ENCODE measurements at places on chromosomes 5 and 9. TPM values are rescaled to one million over a fixed set of nuclear protein-coding genes. Genes with fewer than 3 reads are reported as not detected.

The IL9 gene
- total RNA-seq = not detected

DNA sequence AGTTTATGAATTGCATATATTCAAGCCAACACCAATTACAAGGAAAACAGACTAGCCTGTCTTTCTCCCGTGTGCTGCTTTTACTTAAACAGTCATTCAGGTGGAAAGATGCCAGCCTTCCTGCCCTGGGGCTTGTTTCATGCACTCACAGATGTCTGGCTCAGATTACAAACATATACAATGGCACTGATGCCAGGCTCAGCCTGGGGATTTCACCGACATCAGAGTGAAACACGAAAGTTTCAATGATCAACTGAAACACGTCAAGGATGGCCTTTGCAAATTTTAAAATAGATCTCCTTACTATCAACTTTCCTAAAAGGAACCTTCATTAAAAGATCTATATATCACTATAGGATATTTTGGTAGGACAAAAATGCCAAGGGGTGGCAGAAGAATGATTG, 1576.5 kb downstream of the EFNA5 start:
- H3K27ac ChIP-seq = no peak overlapping the region
- H3K36me3 ChIP-seq = no peaks in the 10 kb centered on the region
- H3K4me3 ChIP-seq = no peak overlapping the region
- H3K27me3 ChIP-seq = no peaks in the 10 kb centered on the region

GRCh38 chr9:27261517-27262211, 35.3 kb downstream of the EQTN start:
- H3K4me3 ChIP-seq = no peak overlapping the region
- no peak overlapping the region for H3K27ac ChIP-seq

DNA sequence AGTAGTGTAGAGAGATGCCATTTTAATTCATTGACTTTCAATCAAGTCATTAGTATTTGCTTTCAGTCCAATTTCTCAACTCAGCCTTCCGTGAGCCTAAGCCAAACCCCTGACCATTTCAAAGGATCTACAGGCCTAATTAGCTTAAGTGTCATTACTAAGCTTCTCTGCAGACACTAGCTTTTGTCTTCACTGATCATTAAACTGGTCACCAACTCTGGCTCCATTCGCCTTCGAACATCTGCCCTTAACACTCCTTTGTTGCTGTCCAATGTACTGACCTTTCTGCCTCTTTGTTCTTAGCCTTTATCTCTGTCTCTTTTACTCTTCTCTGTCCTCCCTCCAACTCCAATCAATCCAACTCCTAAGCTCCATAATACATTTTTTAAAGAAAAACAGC, 299.3 kb downstream of the DIRAS2 start:
- no peaks in the 10 kb centered on the region for H3K27me3 ChIP-seq
- H3K4me1 ChIP-seq = no peaks in the 10 kb centered on the region
- no peak overlapping the region for H3K27ac ChIP-seq
- DNase-seq = no peak

DNA sequence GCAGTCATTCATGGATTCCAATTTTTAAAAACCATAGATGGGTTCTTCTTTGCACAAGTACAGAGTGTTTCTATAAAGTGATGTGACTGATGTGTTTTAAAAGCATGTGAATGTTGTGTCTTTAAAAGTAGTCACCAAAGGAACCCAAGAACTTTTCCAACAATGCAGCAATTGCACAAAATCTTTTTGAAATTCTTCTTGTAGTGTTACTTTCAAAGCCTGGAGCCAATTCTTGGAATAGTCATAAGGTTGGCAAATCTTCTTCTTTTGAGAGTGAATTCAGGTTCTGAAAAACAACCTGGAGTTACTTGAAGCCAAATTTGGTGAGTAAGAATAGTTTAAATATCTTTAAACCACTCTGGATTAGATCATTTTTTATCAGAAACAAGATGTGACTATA, 10.5 kb downstream of the GRAMD2B start:
- no peak overlapping the region for H3K27ac ChIP-seq
- H3K4me1 ChIP-seq = peaks cover 3% of the 10 kb centered on the region
- no peak overlapping the region for H3K4me3 ChIP-seq
- no peak for DNase-seq
- H3K27me3 ChIP-seq = no peaks in the 10 kb centered on the region

The ITGA2 gene
- total RNA-seq = 1.5 TPM

The NEUROG1 gene
- total RNA-seq = not detected

DNA sequence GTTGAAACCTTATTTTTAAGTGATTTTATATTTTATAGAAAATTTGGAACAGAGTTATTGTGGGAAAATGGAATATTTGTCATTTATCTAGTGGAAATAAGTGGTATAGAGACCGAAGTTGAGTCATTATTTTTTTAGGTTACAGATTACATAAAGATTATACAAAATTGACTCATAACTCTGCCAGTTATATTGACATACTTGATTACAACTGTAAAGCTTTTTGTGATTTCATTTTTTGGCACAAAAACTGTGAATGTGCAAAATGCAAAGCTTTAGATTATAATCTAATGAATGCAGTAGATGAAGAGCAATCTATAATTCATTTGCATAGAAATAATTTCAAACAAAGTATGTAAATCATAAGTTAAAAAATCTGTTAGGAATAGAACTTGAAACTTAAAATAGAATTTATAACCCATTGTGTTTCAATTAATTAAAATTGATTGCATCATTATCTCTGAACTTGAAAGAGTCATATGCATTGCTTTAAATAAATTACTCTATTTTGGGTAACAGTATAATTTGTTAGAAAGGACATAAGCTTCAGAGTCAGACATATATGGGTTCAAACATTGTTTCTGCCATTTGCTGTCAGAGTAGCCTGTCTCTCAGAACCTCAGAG, 280.4 kb downstream of the FER start:
- H3K36me3 ChIP-seq = no peaks in the 10 kb centered on the region
- H3K27me3 ChIP-seq = no peaks in the 10 kb centered on the region
- H3K4me3 ChIP-seq = no peak overlapping the region
- DNase-seq = no peak
- H3K27ac ChIP-seq = no peak overlapping the region

DNA sequence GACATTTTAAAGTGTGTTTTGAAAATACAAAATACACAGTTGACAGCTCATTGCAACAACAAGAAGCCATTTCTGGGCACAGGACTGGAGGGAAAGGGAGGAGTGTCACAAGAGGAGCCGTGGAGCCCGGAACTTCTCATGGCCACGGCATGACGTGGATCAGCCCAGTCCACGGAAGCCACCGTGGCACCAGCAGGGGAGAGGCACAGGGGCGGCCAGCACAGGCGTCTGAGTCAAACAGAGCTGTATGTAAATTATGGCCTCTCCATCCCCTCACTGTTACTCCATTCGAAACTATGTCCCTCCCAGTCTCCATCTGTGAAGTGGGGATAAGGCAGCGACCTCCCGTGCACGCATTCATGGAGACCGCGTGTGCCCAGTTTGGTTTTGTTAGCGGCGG, 165.6 kb upstream of the IRX2 start:
- no peaks in the 10 kb centered on the region for H3K4me1 ChIP-seq
- no peak for DNase-seq
- H3K27ac ChIP-seq = no peak overlapping the region
- no peaks in the 10 kb centered on the region for H3K36me3 ChIP-seq

All from T-cell (primary cell).